ENCODE measurements at places on chromosomes 16 and 17. TPM values are rescaled to one million over a fixed set of nuclear protein-coding genes. Genes with fewer than 3 reads are reported as not detected.

DNA sequence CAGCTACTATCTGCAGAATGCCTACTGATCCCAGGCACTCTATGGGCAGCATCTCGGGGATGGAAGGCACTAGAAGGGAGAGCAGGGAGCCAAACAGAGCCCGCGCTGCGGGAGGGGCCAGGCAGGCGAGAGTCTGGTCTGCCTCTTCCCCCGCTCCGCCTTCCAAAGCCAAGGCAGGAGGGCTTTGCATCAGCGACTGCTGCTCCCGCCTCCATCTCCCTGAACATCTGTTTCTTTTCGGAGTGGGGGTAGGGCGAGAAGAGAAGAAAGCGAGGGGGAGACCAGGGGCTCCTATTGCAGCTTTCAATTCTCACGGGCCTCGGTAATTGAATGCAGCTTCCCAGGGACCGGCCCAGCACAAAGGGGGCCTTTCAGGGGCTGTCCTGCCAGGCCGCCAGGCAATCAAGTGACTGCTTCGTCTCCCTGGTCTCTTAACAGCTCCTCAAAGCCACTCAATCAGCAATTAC, 31.4 kb upstream of the CDC42EP4 start:
- DNase-seq: no peak

- no peak for DNase-seq
These were observed 6.8 kb upstream of the MPRIP start for GRCh38 chr17:17035490-17035889.

- DNase-seq: peak; percentile 56
These were observed 929 bp downstream of the SLC25A11 start for GRCh38 chr17:4938688-4939545.

- DNase-seq: no peak
These were observed 15.4 kb downstream of the HS3ST3B1 start for GRCh38 chr17:14316126-14316832.

DNA sequence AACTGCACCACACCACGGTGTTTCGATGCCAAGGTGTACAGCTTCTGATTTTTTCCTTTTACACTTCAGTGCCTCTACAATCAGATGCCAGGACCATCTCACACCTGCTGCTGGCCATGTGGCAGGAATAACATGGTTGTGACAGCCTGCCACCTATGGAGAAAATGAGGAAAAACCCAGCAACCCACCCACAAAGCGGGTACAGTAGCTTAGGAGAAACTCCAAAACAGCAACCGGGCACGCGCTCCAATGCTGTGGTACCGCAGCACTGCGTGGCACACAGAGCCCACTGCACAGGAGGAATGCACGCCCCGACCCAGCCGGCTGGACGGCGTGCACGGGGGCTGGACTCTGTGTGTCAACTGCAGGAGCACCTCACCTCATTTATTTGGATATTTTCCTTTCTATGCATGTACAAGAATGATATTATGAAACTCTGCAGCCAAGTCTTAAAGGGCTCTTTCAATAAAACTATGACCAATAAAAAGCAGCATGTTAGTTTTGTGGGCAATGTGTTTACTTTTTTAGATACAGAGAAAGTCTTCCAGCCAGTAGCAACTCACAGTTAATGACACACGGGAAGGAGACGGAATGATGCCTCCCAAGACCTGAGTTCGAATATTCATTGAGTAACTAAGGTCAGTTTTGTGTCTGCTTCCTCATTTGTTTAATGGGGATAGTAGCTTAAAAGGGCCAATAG, 45.9 kb downstream of the MAP1LC3B start:
- DNase-seq: no peak

DNA sequence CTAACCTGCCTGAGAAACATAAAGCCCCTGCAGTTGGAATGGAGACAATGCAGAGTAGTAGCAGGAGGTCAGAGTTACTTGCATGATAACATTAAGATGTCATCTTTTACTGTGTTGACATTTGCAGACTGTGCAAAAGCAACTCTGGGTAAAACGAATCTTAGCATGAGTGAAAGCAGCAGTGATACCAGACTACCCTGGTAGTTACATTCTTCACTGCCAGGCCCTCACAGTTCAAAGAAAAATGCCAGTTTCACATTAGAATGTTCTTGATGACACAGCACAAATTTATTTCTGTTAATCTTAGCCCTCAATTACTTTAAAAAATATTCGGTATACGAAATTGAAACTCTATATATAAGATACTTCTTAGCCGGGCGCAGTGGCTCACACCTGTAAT, 12.2 kb downstream of the MPHOSPH6 start:
- DNase-seq: no peak

DNA sequence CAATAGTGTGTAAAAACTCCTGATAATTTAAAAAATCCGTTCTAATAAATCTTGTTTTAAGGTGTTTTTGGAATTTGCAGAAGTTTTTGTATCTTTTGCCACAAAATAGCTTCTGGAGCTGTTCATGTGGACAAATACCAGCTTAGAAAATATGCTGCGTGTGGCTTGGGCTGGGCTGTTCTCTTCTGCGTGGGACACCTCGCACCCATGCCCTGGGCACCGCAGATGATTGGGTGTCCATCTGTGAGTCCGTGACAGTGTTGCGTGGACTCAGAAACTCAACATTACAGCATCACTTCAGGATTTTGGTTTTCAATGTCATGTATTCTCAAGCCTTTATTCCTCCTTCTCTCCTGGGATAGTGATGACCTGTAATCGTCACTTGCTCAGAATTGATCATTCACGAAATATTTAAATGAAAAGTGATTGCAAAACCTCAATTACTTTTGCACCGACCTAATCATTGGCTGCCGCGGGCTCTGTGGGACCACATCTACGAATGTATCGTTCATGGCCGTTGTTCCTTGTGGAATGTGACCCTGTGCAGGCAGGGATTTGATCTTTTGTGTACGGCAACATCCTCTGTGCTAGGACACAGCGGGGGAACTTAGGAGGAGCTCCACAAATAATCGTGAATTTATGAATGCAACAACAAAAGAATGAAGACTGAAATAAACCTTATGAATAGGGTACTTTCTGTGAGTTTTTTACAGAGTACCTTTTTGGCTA, 210.3 kb upstream of the FOXF1 start:
- DNase-seq: no peak

GRCh38 chr17:48025904-48026501, 11.6 kb downstream of the COPZ2 start:
- DNase-seq: no peak

DNA sequence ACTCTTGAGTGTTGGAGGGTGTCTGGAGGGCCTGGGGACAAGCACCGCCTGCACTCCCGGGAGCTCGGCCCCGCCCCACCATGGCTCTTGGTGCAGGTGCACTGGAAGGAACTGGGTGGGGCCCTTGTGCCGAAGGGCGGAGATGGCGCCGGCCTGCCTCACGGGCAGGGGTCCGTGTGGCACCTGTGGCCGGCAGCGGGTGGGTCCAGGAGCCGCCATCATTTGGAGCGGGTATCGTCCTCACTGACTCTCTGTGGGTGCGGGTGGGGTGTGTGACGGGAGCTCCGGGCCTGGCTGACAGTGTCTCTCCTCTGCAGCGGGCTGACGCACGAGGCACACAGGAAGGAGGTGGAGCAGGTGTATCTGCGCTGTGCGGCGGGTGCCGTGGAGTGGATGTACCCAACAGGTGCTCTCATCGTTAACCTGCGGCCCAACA, 5.2 kb downstream of the METRNL start:
- no peak for DNase-seq

DNA sequence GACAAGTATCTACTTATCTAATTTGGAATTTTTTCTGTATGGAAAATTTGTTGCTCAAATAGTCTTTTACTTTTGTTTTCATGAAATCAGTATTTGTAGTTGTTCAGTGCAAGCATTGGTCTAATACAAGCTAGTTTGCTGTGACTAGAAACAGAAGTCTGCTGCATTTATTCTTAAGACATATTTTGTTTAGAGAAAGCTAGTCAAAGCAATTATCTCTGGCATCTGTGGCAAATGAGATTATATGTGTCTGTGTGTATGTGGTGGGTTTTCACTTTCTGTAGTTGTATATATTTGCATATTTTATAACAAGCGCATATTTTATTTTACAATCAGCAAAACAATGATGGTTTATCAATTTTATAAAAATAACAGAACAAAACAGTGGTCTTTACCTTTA, 96.0 kb upstream of the SIAH1 start:
- no peak for DNase-seq

DNA sequence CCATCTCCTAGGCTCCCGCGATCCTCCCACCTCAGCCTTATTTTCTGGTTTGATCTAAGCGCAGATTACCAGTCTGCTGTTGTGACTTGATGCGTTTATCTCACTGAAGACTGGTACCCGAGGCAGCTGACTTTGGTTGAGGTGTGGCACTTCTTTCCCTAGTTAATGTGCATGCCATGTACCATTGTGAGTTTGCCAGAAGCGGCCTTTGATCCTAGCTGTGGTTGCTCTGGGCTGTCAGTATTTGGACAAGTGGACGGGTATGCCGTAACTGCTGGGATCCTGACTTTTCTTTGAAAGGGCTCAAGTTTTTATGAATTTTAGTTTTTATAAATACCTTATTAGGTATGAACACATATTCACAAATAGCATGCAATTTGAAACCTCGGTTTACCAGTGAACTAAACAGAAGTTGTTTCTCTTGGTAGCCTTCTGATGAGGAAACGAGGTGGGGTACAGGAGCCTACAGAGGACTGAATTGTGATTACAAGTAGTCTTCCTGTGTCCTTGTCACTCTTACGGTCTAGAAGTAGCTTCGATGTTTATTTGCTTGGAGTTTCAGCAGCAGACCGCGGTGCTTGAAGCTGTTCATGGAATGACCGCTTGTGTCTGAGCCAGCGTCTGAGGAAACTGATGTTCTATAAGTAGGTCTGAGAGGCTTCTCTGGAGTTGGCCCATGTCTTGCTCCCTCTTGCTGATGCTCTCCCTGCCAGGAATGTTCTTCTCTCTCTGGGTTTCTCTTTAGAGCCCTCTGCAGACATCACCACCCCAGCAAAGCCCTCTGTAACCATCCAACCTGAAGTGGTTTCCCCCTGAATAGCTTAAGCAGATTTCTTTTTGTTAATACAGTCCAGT, 40.0 kb downstream of the SEC14L1 start:
- DNase-seq: no peak

Gene DPEP3
- not detected for total RNA-seq

Gene SDR42E2
- 0.28 TPM for total RNA-seq

Gene CISD3
- total RNA-seq: 25.1 TPM

Gene TEKT1
- not detected for total RNA-seq

Gene IKZF3
- 134 TPM for total RNA-seq

Gene ARHGDIG
- not detected for total RNA-seq

Gene NPEPPS
- 124 TPM for total RNA-seq

Gene MT4
- not detected for total RNA-seq

Gene HIC1
- total RNA-seq: 0.32 TPM
